ENCODE measurements at places on chromosomes 16 and 17.

GRCh38 chr16:53482123-53482522 is 20.9 kb downstream of the AKTIP start:
- no peak for DNase-seq

DNA sequence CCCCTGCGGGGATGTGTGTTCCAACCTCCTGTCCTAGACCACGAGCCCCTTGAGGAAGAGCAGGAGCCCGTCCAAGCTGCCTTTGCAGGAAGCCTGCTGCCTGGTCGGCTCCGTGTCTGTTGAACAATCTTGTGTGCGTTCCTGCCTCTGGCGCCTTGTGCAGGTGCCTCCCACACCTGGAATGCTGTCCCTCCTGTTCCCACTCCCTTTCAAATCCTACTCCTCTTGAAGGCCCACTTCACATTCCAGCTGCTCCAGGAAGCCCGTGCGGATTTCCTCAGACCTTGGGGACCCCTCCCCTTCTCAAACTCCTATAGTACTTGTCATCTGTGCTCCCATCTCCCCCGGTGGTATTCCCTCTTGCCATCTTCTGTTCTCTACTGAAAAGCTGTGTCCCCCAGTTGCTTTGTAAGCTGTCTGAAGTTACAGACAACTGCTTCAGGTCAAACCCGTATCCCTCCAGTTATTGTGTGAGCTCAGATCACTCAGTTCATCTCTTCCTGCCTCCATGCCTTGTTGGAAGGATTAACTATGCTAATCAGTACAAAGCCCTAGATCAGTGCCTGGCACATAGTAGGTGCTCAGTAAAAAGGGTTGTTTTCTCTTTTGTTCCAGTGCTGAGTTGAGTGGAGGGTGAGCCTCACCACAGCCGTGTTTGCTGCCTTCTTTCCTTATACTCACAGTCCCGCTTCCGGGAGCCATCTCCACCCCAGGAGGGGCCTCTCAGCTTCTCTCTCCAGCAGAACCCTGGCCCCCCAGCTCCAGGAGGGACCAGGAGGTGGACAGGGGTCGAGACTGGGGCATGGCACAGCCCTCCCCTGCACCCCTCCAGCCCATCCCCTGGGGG is 241.8 kb upstream of the CIBAR2 start:
- no peak for DNase-seq

- no peak for DNase-seq
Measured at GRCh38 chr16:89176147-89176690, 4.7 kb downstream of the CDH15 start.

DNA sequence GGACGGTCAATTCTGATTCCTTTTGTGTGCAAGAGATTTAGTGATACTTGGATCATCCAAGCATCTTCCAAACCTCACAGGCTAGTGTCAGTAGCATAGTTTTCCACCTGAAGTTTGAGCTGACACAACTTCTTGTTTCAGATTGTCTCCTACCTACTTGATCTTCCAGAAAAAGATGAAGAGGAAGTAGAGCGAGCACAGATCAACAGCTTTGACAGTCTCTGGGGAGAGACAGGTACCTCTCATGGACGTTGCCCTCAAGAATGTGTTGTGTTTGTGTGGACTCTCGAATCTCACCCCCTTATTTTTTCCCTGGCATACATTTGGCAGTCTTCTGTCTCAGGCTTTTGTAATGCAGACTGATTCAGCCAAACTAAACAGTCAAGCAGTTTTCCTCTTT is 47.4 kb downstream of the CYB561 start:
- DNase-seq: no peak

DNA sequence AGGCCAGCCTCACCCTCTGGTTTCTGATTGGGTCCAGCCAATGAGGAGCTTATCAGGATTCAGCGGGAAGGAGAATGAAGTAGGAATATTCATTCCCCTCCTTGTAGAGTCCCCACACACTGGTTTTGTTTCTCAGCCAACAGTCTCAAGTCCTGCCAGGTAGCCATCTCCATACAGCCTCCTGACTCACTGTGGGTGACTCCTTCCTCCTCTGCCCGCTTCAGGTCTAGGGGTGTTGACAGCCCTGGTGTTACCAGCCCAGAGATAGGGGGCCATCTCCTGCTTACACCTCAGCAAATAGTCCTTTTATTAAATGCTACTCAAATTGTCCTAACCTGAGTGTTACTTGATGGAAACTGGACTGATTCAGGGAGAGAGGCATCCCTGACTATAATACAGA is 4.0 kb upstream of the MFAP4 start:
- DNase-seq: no peak

DNA sequence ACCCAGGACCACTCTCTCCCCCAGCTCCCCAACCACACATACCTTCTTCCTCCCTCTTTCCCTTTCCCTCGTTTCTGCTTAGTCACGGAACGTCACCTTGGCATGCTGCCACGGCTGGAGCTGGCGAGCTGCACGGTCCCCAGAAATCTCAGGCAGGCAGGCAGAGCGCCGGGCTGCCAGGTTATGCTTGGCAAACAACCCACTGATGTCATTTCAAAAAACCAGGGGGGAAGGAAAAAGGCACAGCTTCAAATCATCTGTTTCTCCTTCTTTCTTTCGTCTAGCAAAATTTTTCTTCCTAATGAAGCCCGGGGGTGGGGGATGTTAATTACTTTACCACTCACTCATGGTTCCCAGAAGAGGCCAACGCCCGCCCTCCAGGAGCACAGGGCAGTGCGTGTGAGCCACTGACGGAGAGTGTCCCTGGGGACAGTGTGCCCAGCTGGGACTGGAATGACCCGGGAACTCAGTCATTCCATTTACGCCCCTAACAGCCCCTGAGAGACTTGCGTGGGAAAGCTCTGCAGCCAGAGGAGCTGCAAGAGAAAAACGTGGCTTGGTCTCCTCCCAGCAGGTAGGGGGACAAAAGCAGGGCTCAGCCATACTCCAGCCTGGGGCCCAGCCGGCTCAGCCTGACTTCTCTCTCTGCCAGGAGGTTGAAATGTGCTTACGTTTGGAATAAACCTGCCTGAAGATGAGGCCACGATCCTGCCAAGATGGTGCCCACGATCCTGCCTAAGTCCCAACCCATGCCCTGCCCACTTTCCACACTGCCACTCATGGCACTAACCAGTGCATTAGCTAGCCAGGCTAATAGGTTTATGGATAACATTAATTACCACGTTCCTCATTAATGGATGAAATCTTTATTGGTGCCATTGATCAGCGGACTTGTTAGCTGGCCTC is 198.9 kb downstream of the ZFHX3 start:
- DNase-seq: no peak

- DNase-seq: no peak
Measured at GRCh38 chr16:85872734-85873133, 26.2 kb upstream of the IRF8 start.

DNA sequence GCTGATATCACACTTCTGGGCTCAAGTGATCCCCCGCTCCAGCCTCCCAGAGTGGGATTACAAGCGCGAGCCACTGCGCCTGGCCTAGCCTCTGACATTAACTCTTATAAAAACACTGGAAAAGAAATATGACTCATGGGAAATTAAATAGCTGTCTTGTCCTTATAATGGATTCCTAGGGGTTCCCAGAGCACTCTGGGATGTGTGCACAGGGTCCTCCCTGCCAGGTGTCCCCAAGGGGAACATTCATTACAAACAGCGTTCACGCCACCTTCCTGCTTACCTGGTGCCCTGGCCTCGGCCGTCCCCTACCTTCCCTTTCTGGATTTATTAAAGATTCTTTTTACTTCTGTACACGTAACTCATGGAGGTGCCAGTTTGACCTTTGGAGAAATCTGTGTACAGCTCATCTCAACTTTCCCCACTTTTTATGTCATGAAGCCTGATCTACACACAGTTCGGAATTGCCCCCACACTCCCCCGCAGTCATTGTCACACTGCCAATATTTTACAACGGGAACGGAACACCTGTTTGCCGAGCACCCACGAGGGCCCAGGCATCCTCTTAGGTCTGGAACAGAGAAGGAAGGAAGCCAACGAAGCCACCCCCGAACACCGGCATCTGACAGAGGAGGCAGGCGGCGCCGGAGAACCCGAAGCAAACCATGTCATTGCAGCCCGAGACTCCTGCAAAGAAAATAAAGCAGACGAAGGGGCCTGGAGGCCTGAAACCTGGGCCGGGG is 39.7 kb upstream of the MEAK7 start:
- no peak for DNase-seq

GRCh38 chr17:81569986-81570514 is 17.9 kb upstream of the FAAP100 start:
- DNase-seq: no peak

GRCh38 chr17:45393411-45393810 is 39.3 kb downstream of the ARHGAP27 start:
- no peak for DNase-seq

DNA sequence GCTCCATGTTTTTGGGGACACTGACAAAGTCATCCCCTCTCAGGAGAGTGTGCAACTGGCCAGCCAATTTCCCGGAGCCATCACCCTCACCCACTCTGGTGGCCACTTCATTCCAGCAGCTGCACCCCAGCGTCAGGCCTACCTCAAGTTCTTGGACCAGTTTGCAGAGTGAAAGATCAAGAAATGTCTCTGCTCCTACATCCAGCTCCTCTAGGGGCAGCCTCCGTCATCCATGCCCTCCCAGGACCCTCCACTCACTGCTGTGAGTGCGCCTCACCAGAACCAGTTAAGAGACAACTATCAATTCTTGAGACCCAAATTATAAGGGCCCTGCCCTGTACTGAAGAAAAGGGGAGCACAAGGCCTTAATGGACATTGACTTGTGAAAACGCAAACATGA is 1.1 kb downstream of the OVCA2 start:
- no peak for DNase-seq

DNA sequence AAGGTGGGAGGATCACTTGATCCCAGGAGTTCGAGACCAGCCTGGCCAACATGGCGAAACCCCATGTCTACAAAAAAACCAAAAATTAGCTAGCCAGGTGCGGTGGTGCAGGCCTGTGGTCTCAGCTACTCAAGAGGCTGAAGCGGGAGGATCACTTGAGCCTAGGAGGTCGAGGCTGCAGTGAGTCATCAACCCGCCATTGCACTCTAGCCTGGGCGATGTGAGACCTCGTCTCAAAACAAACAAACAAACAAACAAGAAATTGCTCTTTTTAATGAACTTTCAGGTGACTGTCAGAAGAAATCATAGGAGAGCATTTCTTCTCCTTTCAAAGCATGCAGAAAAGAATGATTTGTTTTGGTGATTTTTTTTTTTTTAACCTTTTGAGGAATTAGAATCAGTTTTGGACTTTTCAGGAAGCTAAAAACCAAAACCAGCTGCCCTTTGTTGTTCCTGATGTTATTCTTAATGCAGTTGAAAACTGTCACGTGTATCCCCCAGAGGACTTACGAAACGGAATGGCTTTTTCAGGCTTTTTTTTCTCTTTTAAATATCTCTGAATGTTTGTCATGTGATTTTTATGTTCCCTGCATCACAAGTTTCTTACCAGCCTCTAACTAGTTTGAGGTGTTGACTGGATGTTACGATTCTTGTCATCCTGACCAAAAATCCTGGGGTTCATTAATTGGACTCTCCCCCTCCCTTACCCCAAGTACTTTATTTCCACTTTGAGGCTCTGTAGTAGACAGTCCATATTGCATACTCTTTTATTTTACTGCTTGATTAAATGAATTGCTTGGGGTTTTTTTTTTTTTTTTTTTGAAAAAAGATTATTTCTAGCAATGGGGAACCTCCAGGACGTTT is 34.1 kb downstream of the SNX29 start:
- no peak for DNase-seq

DNA sequence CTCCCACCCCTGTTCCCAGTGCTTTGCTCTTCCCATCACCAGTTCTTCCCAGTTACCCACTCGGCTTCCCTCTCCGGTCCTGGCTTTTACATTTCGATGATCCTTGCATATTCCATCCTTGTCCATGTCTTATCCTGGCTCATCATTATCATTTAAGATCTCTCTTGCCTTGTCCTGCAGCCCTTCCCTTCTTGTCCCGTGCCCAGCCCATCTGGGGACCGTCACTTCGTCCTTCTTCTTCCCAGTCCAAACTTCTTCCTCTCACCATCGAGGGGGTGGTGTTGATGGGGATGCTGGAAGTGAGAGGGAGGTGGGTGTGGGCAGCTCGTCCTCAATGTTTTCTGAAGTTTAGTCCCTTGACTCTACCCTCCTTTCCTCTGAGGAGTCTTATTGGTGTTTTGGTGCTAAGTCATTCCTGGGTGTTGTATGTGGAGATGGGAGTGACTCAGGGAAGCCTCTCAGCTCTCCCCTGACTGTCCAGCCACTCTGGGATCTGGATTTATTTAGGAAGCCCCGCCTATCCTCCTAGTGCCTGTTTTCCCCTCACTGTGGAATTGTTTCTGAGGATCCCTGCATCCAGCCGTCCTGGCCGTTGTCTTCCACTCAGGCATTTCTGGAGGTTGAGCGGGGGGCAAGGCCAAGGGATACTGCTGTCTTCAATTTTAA is 975 bp downstream of the SNX29 start:
- DNase-seq: no peak

GRCh38 chr17:73616120-73616872 is 27.9 kb downstream of the SDK2 start:
- DNase-seq: no peak

- DNase-seq: no peak
Measured at GRCh38 chr16:67667453-67667816, 821 bp downstream of the C16orf86 start.

DNA sequence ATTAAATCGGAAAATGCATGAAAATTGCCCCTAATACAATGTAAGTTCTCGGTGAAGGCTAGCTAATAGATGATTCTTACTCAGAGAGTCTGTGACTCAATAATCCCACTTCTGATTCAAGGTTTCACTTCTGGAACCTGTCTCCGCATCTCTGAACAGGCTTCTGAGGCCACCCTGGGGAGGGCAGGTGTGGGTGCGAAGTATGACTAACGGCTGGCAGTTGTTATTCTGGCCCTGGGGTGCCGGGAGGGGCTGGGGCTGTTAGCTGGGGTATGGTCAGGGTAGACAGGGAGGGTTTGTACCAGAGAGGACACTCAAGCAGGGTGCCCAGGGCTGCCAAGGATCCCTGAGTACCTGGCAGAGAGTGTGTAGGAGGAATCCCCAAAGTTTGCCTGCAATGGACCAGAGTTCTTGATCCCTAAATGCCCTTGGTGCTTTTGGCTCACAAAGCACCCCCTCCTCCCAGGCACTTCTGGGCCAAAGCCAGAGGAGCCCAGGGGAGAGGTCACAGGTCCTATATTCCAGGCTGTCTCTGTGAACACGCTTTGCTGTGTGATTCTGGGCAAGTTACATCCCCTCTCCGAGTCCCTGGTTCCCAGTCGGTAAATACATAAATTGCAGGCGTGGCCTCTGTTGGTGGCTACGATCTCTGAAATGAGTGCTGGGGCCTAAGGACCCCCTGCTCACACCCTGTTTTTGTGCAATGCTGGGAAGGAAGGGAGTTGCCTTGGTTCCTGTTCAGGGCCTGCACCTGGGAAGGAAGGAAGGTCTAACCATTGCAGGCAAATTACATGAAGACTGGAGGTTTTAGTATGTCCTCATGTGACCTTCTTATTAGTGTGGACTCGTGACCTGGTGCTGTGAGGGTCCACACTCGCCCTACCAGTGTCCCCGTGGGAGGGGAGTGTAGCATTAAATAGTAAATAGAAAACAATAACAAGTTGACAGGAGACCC is 49.9 kb upstream of the CPNE2 start:
- DNase-seq: no peak

- DNase-seq: no peak
Measured at GRCh38 chr16:84625556-84625955, 7.7 kb upstream of the COTL1 start.

GRCh38 chr16:17729820-17730219 is 259.1 kb upstream of the XYLT1 start:
- DNase-seq: no peak

GRCh38 chr17:77590951-77591735 is 367.4 kb upstream of the TNRC6C start:
- DNase-seq: no peak

Data from bone marrow (tissue), 2 donors.